Fibroblast of skin of scalp (primary cell): ENCODE measurements at places on chromosomes 11 and 22.

DNA sequence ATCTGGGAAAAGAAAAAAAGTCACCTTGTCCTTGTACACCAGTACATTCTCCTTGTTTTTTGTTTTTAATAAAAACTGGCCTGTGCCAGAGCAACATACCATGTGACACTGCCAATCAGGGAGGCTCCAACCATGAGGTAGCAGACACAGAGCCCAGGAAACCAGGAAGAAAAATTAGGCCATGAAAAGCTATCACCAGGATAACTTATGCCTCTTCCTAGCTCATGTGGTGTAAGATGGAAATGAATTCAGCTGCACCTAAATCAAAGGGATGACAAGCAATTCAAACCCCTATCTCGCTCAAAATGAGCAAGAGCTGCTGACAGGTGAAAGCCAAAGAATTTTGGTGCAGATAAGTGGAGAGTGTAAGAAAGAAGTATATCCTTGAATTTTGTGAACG, 7.7 kb downstream of the DRD2 start:
- no peak for DNase-seq

DNA sequence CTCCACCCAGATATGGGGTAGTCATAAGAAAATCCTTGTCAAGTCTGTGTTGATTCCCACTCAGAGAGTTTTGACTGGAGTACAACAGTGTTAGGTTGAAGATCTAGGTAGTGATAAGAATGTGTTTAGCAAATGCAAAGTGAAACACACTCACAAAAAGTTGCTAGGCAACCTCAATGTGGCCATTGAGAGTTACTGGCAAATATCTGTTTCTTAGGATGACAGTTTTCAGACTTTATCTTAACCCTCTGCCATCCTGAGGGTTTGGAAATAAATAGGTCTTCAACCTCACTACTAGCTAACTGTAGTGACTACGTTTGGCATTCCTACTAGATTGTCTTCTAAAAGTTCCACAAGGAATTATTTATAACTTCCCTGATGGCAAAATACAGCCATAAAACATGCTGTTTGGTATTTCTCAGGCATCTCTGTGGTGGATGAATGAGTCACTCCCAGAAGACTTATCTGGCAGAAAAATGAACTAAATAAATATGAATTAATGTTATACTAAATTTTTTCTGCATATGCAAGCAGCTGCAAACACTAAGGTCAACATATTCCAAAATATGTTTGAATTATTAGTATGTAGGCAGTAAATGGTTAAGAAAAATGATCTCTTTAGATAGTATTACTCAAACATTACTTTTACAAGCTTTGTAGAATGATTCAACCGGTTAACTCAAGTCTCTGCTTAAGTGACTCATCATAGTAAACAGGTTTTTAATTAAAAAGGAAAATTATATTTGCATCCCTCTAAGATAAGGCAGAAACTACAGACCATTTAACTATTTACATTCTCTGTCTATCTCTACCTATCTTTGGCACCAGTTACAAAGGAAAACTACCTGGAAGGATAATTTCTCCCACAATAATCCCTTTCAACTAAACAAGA, 17.1 kb upstream of the SYTL2 start:
- DNase-seq = peak; percentile 97

GRCh38 chr22:22425356-22425755, 83.2 kb downstream of the ZNF280B start:
- no peak for DNase-seq

GRCh38 chr11:95301474-95301873, 70.5 kb upstream of the SESN3 start:
- no peak for DNase-seq

DNA sequence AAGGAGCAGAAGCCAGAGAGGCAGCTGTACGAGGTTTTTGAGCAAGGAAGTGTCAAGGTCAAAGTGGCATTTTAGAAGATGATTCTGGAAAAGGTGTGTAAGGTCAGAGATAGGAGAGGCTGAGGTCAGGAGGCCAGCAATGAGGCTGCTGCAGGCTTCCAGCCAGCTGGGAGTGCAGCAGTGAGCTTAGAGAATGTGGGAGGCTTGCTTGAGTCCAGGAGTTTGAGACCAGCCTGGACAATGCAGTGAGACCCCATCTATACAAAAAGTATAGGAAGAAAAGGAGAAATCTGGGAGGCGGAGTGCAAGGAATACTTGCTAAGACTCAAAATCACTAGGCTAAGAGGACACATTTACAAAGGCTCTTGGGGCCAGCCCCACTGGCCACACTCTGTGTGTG, 96.5 kb downstream of the GRIK4 start:
- DNase-seq = no peak

DNA sequence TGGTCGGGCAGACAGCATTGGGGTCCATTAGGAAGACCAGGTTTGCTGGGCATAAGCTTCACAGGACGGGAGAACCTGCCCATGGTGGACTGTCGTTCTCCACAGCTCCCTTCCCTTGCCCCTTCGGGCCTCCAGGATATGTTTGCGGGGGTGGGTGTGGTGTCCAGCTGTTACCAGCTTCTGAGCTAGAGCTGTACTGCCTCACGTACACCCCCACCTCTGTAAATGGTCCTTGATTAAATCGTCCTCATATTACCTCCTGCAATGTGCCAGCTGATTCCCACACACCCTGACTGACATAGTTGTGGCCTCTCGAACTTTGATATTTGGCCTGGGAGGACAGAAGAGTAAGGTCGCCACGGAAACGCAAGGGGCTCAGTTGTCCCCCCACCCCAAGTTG, 16.2 kb upstream of the BCR start:
- no peak for DNase-seq

GRCh38 chr22:43625242-43625641, 186.9 kb downstream of the EFCAB6 start:
- peak; percentile 24 for DNase-seq

DNA sequence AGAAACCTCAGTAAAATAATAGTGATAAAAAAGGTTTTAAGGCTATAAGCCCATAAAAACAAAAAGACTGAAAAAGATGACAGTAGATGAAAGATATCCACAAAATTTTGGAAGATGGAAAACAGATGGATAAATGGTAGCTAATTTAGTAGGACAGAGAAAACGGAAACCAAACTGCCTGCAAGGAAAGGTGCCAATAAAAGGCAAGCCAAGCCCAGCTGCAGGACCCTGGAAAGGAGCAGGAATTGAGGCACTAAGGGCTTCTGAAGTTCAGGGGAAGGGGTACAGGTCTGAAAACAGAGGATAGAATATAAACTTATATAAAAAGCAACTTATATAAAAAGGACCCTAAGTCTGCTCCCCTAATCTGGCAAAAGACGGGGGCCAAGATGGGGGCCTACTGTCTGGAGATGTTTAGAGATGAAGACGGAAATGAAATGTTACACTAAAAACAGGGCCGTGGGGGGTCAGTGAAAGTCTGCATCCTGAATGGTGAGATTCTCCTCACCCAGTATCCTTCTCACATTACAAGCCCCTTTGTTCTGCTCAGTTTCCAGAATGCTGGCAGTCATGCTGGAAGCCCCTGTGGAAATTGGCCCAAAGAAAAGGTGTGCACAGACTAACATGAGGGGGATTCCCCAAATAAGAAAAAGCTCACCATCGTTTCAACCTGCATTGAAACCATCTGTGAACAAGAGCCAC, 269.3 kb upstream of the PITPNB start:
- DNase-seq = no peak

DNA sequence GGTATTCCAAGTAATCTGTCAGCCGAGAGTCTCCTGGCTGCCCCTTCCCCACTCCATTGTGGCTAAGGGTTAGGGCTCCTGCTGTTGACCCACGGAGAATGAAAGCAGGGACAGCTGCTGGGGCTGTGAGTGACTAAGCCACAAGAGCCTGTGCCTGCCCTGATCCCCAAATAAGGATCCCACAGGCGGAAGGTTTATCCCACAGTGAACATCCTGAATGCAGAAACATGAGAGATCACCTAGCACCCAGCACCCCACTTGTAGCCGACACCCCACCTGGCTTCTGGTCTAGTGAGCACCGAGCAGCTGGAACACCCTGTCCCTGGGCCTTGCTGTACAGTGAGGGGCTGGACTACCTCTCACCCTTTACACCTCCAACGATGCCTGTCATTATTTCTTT, 117.7 kb upstream of the LMO1 start:
- DNase-seq = no peak

GRCh38 chr11:113238721-113239120, 75.7 kb upstream of the TTC12 start:
- DNase-seq = no peak

DNA sequence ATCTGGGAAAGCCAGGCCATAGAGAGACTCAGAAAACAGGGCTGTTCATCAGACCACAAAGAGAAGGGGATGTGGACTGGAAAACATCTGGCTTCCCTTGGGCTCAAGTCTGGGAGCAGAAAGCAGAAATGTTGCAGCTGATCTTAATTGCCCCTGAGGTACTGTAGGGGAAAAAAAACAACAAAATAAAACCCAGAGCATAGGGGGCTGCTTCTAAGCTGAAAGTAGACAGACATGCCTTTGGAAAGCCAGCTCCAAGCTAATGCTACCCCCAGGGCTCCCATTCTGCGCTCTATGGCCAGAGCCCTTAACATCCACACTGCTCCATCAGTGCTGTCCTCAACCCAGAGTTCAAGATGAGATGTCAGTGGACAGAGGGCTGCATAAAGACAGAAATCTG, 2.0 kb upstream of the PACSIN3 start:
- DNase-seq = peak; percentile 25
